Vein endothelial cell (primary cell): ENCODE measurements at places on chromosomes 6 and 20. TPM values are rescaled to one million over a fixed set of nuclear protein-coding genes. Genes with fewer than 3 reads are reported as not detected.

Gene CEP43
- 10.8 and 11.8 TPM in 2 replicates for total RNA-seq

Gene POLR1C
- total RNA-seq, result 34.9 and 39.5 TPM in 2 replicates

Gene TP53TG5
- total RNA-seq, result not detected in 2 replicates

Gene PARD6B
- 0.57 and 0.65 TPM in 2 replicates for total RNA-seq
